Stimulated activated CD4-positive, alpha-beta T cell treated with anti-CD3 and anti-CD28 coated beads, TNF-alpha, amount 100 ng/mL, for 4 hours (primary cell): ENCODE measurements at places on chromosomes 3 and 15.

DNA sequence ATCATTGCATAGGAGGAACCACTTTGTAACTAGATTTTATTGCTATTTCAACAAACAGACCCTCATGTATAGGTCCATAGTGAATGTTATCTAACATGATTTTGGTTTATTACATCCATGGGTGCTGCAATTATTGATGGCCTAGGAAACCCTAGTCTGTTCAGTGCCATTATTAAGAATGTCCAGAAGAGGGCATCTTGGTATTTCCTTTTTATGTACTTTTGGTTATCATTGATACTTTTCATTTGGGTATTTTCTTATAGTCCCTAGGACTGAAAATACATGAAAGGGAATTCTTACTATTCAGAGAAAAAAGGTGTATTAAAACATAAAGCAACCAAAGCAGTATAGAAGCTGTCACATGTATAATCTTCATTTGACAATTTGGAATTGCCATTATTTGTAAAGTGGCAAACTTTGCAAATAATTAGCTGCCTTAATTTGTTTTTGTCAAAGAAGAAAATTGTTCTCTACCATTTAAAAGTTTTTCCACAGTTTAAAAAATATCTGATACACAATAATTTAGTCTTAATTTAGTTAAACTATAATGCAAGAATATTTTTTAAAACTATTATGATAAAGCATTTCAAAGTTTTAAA lies 48.7 kb downstream of the CNOT10 start:
- DNase-seq: no peak

GRCh38 chr3:172709774-172710663 lies 848 bp downstream of the NCEH1 start:
- no peak for DNase-seq

- DNase-seq: no peak
These were observed 30.4 kb downstream of the SECISBP2L start for GRCh38 chr15:49015896-49016295.

GRCh38 chr3:169477790-169478189 lies 185.7 kb downstream of the MECOM start:
- no peak for DNase-seq
